ENCODE measurements at places on chromosomes 3 and 15. TPM values are rescaled to one million over a fixed set of nuclear protein-coding genes. Genes with fewer than 3 reads are reported as not detected.

MANF gene
- 190 TPM for total RNA-seq

GOLGA6B gene
- not detected for total RNA-seq

GHRL gene
- total RNA-seq, result not detected

RAB27A gene
- total RNA-seq, result 9.0 TPM

EXD1 gene
- not detected for total RNA-seq

LRRK1 gene
- 0.20 TPM for total RNA-seq

MST1R gene
- total RNA-seq, result 0.17 TPM

FXR1 gene
- 107 TPM for total RNA-seq

DGKG gene
- total RNA-seq, result 14.4 TPM

IMPG2 gene
- total RNA-seq, result under 0.01 TPM

GRCh38 chr15:79874242-79874641 lies 22.6 kb downstream of the MTHFS start:
- peak; percentile 85 for DNase-seq

GRCh38 chr3:120039642-120040610 lies 54.3 kb downstream of the GSK3B start:
- DNase-seq, result peak; percentile 25

DNA sequence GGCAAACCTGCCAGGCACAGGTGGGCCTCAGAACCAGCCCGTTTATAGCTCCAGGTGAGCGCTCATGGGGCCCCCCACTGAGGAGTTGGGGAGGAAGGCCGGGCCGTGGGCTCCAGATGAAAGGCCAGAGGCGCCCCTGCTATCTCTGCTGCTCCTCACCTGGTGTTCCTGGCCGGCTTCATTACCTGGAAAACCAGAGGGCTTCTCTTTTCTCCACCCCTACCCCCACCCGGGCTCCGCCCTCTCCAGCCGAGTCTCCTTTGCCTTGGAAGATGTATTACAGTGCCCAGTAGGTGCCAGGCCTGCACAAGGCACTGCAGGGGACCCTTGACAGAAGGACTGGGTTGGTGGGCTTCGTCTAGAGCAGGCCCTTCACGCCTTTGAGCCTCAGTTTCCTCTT lies 111.4 kb downstream of the WNT7A start:
- DNase-seq, result no peak

- DNase-seq, result no peak
Observed at GRCh38 chr15:62888623-62889022, 153.9 kb upstream of the TPM1 start.

DNA sequence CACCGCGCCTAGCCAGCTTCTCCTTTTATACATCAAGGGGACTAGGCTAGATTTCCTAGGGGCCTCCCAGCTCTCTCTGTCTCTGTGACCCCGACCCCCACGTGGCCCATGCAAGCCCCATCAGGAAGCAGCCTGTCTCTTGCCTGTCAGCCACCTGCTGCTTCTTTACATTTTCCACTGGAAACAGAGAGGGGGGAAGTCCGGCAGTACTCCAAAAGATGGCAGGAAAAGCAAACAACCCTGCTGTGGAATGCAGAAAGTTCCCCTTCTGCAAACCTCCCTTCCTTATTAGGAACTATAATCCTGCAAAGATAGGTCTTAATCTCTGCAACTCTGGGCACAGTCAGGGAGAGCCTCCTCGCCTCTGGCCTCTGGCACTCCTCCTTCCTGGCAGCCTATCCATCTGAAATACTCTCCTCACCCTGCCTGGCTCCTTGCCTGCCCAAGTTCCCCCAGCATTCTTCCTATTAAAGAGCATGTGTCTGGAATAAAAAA lies 47.4 kb upstream of the HACD2 start:
- no peak for DNase-seq

GRCh38 chr3:65809641-65810150 lies 229.0 kb downstream of the MAGI1 start:
- no peak for DNase-seq

GRCh38 chr3:43919029-43919428 lies 228.3 kb downstream of the ABHD5 start:
- peak; percentile 64 for DNase-seq

GRCh38 chr3:69695443-69695842 lies 43.8 kb upstream of the MITF start:
- DNase-seq, result peak; percentile 22

- DNase-seq, result no peak
Observed at GRCh38 chr3:5458526-5458925, 271.0 kb downstream of the EDEM1 start.

DNA sequence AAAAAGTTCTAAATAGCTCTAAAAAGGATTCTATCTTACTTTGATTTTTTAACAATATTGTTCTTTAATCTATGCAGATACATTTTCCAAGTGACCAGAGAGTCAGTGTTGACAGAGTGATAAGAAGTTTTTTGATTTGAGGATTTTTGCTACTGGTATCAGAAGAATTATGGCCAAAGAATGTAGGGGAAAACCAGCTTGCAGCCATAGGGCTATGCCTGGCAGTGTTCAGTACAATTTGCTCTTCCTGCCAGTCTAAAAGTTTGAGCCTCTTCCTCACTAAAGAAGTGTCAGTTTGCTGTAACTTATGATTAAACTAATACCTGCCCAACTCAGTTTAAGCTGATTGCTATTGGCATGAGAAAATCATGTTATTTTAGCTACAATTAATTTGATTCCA lies 35.3 kb upstream of the FSIP1 start:
- DNase-seq, result no peak

DNA sequence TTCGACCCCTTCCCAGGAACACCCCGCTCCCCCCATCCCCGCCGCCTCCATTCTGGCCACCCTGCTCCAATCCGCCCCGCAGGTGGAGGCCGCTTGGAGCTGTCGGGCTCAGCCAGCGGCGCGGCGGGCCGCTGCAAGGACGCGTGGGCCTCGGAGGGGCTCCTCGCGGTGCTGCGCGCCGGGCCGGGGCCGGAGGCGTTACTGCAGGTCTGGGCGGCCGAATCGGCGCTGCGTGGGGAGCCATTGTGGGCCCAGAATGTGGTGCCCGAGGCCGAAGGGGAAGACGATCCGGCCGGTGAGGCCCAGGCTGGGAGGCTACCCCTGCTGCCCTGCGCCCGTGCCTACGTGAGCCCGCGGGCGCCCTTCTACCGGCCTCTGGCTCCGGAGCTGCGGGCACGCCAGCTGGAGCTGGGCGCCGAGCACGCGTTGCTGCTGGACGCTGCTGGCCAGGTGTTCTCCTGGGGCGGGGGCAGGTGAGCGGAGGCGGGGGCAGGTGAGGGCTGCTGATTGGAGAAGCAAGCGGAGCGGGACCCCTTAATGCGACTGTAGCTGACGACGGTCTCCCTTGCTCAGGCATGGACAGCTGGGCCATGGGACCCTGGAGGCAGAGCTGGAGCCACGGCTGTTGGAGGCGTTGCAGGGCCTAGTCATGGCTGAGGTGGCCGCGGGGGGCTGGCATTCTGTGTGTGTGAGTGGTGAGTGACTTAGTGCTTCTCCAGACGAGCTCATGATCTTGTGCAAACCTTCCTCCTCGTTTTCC lies 2.5 kb downstream of the RCCD1 start:
- no peak for DNase-seq

GRCh38 chr3:115038817-115039216 lies 108.3 kb downstream of the ZBTB20 start:
- DNase-seq, result peak; percentile 24

GRCh38 chr3:134008630-134009156 lies 21.0 kb downstream of the SLCO2A1 start:
- peak; percentile 99 for DNase-seq

DNA sequence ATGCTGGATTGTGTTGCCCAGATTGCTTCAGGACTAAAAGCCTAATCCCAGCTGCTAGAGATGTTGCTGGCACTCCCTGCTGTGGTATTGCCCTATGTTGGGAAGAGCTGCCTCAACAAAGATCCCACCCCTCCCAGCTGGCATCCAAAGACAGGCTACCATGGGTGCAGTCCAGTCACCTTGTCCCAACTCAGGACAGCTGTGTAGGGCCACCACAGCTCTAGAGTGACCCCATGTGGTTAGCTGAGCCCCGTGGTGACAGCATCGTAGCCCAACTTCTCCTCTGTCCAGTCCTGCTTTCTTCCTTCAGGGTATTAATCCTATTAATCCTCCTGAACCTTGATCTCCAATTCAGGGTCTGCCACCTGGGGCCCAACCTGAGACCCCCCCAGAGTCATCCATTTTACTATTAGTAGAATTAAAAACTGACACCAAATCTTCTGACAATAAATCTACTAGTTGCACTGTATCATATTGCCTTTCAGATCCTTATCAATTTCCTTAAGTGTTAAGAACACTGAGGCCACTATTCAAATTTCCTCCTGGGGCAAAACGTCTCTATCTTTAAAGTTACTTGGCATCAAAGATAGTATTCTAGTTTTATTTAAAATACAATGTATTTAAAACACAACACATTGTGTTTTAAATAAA lies 83.5 kb downstream of the AQP9 start:
- DNase-seq, result peak; percentile 28

DNA sequence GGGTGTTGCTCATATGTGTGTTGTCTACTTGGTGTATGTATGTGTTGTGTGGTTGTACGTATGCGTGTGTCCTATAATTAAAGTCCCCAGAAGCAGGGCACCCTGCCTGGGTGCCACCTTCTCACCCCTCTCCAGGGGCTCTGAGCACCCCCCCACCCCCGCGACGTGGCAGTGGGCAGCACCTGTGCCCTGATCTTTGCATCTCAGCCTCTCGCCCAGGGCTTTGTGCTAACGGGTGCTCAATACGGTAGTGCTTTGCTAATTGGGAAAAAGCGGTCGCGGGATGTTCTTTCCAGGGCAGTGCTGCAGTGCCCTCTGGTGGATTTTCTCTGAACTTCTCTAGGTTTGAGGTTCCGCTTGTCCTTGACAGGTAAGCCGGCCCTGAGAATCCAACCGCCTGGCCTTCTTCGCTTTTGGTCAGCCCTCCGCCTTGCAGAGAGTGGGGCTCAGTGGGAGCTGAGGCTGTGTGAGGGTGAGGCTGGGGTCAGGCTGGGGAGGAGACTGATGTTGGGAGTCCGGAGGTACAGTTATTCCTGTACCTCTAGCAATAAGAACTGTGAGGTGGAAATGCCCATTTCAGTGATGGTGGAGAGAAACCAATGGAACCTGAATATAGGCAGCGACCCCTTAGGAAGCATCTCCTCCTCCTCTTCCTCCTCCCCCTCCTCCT lies 17.6 kb upstream of the EPHB3 start:
- DNase-seq, result peak; percentile 82

DNA sequence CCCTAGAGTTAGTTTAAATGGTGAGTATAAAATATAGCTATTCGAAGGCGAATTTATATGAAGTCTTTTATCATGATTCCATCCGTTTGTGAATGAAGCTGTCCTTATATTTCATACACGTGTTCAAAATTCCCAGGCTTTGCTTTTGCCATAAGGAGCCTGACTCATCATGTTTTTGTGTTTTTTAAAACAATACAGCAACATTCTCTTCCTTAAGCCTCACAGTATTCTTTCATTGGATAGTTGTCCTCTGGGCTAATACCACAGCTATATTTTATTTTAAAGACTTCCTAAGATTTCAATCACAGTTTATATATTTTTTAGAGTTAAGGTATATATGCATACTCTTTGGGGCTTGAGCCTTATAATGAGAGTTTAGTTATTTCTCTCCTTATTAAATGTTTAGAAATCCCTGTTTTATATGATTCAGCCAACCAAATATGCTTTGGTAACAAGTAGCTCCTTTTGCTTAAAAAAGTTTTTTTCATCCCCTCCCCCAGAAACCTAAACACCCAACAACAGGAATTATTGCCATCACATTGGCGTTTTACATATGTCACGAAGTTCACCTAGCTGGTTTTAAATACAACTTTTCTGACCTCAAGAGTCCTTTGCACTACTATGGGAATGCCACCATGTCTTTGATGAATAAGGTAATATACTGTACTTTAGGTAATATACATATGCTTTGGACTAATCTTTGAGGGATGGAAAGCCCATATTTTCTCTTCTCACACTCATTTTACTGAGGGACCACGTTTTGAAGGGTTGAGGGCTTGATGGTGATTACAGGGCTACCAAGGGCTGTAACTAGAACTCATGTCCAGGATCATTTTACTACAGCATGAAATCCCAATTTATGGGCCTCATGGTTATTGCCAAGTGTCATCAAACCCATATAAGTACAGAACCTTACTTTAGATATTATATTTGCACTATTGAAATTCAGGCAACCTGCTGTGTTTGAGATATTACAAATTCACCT lies 28.5 kb downstream of the ST3GAL6 start:
- DNase-seq, result peak; percentile 50

DNA sequence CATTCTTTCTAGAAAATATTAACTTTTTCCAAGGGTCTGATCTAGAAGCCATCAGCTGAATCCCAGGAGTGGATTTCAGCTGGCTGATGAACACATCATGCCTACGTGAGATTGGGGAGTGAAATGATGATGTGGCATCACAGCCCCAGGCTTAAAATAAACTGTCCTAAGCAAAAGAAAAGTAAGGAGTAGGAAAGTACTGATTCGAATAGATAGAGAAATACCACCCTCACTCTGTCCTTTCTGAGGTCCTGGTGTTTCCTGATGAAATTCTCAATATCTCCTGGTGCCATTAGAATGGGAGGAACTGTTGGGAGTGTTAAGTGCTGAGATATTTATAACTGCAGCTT lies 376.8 kb upstream of the SEMA6D start:
- no peak for DNase-seq

DNA sequence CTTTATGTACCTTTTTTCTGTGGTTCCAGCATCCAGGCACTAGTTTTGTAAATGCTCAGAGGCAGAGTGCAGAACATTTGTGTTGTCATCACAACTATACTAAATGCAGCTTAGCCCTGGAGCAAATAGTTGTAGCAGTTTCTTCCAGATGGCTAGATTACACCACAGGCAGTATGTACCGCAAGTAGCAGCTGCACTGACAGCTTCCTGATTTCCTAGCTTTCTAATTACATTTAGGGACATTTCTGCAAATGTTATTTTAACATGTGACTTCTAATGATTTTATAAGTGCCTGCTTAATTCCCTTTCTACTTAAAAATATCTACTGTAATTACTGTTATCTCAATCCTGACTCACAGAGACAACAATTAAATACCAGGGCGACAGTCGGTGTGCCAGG lies 106.5 kb downstream of the NR2E3 start:
- no peak for DNase-seq

DNA sequence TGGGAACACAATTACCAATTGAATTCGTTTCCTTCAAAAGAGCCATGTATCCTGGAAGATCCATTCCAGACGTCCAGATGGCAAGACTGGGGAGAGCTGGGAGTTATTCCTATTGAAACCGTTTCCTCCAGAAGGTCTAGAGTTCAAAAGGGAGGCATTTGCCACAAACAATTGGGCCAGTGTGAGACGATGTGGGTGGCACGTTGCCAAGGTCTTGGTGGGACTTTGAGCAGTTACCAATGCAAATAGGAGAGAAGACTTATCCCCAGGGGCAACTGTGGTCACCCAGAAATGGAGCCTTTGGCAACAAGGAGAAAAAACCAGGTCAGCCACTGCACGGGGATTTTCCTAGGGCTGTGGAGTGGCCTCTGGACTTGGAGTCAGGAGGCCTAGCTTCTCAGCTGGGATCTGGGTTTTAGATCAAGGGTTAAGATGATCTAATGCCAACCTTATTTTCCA lies 29.6 kb upstream of the TLE3 start:
- peak; percentile 85 for DNase-seq

- no peak for DNase-seq
Observed at GRCh38 chr3:65587650-65588439, 450.9 kb downstream of the MAGI1 start.
